ENCODE measurements at places on chromosomes 1 and 21.

DNA sequence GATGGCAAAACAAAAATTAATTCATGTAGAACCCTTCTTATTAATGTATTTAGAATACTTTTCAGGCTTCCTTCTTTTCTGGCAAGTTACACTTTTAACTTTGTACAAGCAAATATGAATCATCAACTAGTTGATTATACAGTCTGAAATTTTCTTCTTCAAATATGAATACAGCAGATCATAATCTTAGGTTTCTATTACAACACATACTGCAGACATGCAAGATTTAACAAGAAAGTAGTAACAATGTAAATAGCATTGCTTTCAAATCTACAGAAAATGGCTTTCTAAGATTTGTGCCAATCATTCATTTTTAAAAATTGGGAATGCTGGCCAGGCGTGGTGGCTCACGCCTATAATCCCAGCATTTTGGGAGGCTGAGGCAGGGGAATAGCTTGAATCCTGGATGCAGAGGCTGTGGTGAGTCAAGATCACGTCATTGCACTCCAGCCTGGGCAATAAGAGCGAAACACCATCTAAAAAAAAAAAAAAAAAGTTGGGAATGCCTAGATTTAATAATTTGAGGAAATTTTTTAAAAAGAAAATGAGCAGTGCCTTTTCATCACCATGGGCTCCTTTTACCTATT, 68.4 kb upstream of the DPYD start:
- no peak for DNase-seq

DNA sequence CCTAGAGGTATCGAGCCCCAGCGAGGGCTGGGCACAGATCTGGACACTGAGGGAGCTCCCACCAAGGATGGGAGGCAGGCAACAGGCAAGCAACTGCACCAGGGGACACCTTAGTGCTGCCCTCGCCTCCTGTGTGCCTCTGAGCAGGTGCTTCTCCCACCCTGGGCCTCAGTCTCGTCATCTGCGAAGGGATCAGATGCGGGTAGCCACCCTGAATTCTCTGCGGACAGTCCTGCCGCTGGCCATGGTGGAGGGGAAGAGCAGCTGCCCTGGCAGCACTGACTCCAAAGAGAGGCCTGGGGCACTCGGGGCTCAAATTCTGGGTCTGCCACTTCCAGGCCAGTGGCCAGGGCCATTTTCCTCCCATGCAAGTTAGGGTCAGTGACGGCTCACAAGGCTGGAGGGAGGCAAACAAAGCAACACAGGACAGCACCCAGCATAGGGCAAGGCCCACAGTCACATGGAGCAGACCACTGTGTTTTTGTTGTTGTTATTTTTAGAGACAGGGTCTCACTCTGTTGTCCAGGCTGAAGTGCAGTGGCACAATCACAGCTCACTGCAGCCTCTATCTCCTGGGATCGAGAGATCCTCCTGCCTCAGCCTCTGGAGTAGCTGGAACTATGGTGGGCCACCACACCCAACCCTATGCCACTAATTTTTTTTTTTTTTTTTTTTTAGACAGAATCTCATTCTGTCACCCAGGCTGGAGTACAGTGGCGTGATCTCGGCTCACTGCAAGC, 7.1 kb upstream of the SDC3 start:
- no peak for DNase-seq

- DNase-seq: no peak
Measured at GRCh38 chr21:26425576-26425975, 147.5 kb downstream of the CYYR1 start.

- DNase-seq: peak; percentile 36
Measured at GRCh38 chr1:7223334-7224080, 438.3 kb downstream of the CAMTA1 start.

GRCh38 chr1:206580438-206581113, 31.7 kb downstream of the EIF2D start:
- no peak for DNase-seq

DNA sequence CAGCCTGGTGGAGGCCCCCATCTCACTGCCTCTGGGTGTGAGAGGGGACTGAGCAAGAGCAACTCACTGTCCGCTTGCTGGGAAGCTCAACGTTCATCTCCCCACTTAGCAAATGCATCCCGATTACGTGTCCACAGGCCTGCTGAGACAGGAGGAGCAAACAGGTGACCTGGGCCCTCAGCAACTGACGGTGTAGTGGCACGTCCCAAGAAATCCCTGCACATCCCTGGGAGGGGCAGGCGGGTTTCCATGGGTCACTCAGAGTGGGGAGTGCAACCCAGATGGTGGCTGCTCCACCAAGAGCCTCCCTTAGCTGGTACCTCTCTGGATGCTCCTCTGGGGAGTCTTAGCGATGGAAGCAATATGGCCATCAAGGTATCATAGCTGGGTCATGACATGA, 229.4 kb downstream of the DYRK1A start:
- no peak for DNase-seq

DNA sequence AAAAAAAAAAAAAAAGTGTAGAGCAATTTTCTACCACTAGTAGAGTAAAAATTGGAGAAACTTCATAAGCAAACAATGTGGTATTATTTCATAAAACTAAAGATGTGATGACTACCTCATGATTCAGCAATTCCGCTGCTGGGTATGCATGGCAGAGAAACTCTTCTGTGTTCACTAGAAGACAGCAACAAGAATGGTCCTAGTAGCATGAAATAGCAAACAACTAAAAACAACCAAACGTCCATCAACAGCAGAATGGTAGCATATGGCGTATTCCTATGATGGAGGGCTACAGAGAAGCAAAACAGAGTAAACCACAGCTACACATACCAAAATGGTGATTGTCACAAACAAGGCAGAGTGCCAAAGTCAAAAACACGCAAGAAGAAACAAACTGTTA, 18.9 kb downstream of the HTR1D start:
- no peak for DNase-seq

GRCh38 chr21:32056791-32057190, 184.0 kb downstream of the HUNK start:
- no peak for DNase-seq

DNA sequence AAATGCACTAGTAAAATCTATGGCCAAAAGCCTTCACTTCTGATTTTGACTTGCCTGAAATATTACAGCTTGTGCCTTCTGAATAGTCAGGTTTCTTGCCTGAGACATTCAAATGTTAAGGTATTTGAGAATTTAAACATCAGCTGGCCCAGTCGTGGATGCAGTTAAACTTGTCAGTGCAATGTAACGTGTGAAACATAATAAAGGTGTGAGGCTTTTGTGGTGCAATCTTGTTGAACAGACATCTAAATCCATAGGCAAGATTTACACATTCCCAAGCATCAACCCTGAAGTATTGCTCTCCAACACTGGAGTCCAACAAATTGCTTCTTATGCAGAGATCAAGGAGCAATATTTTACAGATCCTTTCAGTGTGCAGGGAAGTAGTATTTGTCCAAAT, 4.4 kb downstream of the CCN1 start:
- no peak for DNase-seq

Measured in DMS79 treated with DMSO at 0.1 percent for 48 hours (cell line).